ENCODE measurements at places on chromosomes 1 and 21. TPM values are rescaled to one million over a fixed set of nuclear protein-coding genes. Genes with fewer than 3 reads are reported as not detected.

DNA sequence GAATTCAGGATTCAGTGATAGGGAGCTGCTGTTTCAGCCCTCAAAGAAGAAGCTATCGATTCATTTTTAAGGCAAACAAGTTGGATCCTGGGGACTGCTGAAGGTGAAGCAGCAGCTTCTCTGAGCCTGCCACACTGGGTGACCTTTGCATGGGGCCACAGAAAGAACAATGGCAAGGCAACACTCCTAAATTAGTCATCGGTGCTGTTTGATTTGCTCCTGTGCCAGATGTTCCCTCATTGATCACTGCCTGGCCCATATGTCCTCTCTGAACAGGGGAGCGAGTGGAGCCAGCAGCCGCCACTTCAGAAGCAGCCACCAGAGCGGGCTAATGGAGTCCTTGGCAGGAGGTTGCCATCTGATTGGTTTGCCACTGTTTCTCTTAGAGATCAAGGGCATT, 391.5 kb downstream of the NTNG1 start:
- no peak for DNase-seq

KIAA0040 gene
- not detected for total RNA-seq

DNA sequence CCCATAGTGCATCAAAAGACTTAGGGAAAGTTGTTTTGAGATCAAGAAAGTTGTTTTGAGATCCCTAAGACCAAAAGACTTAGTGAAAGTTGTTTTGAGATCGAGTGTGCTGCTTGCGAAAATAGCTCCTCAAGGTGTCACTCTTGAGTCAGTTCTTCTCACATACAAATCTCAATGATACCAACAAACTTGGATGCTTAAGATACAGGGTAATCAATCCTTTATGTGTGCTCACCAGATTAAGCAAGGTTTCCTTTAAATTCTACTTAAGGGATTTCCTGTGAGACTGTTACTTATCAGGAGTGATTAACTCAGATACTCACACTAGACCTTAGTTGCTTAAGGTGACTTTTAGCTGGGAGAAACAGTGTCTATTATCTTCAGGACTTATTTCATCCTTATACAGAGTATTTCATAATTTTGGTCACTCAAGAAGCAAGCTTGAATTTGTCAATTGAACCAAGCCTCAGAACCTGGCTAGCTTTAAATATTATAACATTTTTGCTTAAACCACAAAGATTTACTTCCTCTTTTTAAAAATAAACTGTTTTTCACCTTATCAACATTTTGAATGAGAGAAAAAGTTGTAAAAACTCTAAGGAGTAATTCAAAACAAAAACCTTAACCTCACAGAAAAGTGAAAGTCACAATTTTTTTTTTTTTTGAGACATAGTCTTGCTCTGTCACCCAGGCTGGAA, 8.0 kb upstream of the RLF start:
- DNase-seq: peak; percentile 56

DNA sequence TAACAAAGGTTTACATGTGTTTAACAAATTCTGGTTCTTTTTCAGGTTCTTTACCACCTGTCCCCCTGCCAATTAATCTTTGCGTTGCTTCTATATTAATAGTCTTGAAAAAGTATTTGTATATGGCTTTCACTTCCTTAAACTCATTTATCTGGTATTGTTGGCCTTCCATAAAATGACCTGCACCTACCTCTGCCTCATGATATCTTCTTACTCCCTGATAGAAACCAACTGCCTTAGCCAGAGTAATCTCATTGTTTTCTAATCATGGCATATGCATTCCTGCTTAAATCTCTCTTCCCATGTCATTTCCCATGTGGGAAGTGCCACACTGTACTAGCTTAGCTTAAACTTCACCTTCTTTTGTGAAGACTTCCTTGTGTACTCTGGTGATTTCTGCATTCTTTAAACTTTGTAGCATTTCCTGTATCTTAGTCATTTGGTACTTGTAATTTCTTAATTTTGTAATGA, 8.7 kb downstream of the SMG7 start:
- DNase-seq: no peak

DNA sequence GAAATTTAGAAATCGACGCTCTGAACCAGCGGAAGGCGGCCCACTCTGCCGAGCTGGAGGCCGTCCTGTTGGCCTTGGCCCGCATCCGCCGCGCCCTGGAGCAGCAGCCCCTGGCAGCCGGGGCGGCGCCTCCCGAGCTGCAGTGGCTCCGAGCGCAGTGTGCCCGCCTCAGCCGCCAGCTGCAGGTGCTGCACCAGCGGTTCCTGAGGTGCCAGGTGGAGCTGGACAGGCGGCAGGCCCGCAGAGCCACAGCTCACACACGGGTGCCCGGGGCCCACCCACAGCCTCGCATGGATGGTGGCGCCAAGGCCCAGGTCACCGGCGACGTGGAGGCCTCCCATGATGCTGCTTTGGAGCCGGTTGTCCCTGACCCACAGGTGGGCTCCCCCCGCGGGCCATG, 47.0 kb upstream of the DIP2A start:
- no peak for DNase-seq

OR2T29 gene
- total RNA-seq: not detected

DNA sequence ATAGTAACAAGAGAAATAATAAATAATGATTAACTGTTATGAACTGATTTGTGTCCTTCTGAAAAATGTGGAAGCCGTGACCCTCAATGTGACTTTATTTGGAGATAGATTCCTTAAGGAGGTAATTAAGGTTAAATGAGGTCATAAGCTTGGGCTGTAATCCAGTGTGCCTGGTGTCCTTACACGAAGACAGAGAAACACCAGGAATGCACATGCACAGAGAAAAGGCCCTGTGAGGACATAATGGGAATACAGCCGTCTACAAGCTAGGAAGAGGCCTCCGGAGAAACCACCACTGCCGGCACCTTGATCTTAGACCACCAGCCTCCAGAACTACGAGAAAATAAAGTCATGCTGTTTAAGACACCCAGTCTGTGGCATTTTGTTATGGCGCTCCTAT, 215.9 kb downstream of the NEGR1 start:
- peak; percentile 13 for DNase-seq
